ENCODE measurements at places on chromosomes 13 and 19.

DNA sequence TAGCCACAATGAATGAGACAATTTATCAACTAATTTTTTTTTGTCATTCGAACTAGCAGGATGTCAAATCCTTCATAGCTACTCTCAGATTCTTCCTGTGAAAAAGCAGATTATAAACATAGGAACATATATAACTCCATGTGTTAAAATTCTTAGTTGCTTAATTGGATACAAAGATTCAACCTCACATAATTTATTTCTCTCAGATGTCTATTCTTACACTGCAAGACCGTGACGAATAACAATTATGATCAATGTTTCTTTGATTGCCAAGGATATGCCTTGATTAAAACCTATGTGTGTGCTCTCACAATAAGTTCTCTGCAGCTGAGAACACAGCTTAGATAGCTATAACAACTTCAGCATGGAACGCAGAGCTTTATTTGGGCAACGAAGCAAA, 872.7 kb downstream of the PCDH9 start:
- DNase-seq = no peak

DNA sequence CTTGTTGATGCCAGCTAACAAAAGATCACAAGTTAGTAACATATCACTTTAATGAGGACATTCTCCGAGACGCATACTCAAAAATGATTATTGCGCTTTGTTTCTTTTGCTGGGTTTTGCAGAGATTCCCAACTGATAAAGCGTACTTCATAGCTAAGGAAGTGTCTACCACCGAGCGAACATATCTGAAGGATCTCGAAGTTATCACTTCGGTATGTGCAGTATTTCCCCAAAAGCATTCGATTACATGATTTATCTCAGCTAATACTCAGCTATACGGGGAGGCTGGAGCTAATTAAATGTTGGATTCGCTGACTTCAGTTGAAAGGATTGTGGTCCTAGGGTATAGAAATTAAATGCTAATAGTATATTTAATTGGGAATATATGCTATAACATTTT, 166.3 kb downstream of the STK24 start:
- DNase-seq = no peak

GRCh38 chr19:10553943-10554381, 10.3 kb downstream of the ATG4D start:
- no peak for DNase-seq

DNA sequence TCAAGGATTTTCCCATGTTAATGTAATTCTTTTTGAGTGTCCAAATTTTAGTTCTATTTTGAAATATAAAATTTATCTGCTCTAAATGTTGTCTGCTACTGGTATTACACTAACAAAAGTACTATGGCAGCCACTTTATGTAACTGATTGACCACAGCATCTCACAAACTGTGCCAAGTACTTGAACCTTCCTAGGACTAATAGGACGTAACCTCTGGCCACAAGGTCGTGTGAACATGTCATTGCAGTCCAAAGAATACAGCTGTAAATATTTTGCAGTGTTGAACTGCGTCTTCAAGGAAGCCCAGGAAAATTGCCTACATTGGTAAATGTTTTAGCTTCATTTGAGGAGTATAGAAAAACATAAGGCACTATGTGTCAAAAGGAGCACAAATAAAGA, 1.9 kb downstream of the KCTD4 start:
- no peak for DNase-seq

Data from GM23248 (cell line).